ENCODE measurements at places on chromosomes 2 and 18.

GRCh38 chr2:152446213-152446612, 111.2 kb downstream of the FMNL2 start:
- DNase-seq = no peak

DNA sequence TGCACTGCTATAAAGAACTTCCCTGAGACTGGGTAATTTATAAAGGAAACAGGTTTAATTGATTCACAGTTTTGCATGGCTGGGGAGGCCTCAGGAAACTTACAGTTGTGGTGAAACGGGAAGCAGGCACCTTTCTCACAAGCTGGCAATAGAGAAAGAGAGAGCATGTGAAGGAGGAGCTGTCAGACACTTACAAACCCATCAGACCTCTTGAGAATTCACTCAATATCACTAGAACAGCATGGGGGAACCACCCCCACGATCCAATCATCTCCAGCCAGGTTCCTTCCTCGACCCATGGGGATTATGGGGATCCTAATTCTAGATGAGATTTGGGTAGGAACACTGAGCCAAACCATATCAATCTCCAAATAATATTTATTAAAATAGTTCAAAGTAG, 729.2 kb upstream of the DDX18 start:
- DNase-seq = no peak

DNA sequence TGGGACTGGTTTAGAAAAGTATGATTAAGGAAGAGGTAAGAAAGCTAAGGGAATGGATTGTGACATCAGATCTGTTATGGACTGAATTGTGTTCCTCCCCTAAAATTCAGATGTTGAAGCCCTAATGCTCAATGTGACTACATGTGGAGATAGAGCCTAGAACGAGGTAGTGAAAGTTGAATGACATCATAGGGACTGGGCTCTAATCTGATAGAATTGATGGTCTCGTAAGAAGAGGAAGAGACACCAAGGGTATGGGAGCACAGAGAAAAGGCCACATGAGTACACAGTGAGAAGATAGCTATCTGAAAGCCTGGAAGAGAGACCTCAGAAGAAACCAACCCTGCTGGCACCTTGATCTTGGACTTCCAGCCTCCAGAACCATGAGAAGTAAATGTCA, 178.3 kb downstream of the TRIB2 start:
- no peak for DNase-seq

DNA sequence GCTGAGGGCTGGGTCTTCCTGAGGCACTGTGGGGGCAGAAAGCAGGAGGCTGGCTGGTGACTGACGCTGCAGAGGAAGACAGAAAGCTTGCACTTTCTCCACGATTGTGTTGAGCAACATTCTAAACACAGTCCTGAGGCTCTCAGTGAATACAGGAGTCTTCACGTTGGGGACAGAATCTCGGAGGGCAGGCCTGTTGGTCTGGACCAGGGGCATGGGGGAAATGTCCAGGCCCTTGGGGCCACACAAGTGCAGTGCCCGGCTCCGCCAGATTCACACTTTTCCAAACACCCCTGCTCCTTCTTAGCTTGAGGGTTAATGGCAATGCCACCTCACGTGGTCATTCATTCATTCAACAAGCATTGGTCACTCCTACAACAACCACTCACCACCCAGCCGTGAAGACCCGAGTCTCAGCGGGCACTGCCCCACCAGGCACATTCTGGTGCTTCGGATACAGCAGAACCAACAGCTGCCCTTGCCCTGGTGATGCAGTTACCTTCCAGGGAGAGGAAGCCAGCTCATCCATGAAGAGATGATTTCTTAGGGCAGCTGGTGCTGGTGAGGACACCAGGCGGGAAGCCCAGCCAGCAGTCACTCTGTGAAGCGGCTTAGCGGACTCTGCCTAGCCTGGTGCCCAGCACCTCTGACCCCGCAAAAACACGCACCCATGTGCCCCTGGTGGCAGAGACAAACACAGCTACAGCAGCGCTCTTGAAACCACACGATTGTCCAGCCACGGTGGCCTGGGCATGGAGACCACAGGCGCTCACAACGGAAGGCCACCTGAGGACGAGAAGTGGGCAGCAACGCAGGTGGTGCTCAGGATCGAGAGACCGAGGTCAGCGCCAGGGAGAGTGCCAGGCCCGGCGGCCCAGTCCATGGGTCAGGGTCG, 10.9 kb upstream of the GPC1 start:
- DNase-seq = no peak

GRCh38 chr2:72889991-72890390, 2.8 kb downstream of the SPR start:
- no peak for DNase-seq

DNA sequence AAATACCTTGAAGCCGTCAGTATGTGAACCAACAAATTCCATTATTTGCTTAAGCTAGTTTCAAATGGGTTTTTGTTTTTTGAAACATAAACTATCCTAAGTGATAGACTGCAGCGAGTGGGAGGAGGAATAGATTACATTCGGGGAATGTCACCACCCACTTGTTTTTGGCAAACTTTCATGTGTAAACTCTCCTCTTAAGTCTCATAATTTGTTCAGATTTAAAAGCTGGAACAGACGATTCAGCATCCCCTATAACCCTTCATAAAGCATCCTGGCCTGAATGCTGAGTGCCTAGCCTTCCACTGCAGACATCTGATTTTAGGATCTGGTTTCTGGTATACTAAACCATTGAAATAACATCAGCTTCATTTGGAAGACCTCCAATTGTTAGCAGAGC, 51.0 kb downstream of the CPO start:
- DNase-seq = no peak

DNA sequence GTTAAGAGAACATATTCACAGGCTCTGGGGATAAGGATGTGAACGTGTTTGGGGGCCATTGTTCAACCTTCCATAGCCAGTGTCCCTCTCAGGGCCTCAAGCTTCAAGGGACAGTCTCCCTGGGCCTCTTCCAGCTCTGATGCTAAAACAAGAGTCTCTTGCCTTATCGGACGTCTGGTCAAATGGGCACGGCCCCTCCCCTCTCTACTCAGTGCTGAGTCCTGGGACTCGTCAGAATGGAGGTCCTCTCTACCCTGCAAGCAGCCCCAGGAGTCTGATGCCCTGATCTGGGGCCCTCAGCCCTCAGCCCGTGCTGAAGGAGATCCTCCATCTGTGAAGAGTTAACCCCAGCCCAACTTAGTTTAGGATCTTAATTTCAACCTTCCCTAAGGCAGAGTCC, 198.2 kb downstream of the ZFP36L2 start:
- no peak for DNase-seq

GRCh38 chr2:122884889-122885288, 1129.4 kb downstream of the TSN start:
- DNase-seq = no peak

DNA sequence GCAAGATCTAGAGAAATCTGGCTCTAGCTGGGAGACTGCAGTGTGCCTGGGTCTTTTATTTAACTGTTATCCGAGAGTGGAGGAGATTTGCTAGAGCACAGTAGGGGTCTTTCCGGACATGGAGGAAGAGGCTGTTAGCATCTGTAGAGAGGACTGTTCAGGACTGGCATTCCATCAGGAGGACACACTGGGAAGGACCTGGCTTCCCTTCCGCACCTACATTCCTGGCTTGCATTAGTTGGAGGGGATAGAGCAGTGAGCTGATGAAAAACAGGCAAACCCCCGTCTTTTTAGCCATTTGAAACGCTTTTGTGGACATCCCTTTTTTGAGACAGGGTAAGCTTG, 874 bp upstream of the PIEZO2 start:
- no peak for DNase-seq

DNA sequence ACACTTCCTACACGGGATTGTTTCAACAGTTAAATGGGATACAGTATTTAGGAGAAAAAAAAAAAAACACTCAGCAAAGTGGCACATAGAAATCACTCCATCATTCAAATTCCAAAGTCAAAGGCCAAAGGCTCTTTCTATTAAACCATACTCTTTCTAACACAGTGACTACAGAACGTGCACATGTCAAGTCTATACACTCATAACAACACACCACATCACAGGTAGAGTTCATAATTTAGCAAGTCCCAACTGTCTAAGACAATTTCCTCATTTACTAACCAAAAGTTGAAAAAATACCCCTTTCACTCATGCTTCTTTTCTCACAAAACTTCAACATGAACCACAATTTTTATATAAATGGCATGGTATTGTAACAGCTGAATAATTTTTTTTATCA, 70.8 kb downstream of the MBOAT2 start:
- DNase-seq = no peak

GRCh38 chr2:205390866-205391265, 291.4 kb upstream of the NRP2 start:
- no peak for DNase-seq

DNA sequence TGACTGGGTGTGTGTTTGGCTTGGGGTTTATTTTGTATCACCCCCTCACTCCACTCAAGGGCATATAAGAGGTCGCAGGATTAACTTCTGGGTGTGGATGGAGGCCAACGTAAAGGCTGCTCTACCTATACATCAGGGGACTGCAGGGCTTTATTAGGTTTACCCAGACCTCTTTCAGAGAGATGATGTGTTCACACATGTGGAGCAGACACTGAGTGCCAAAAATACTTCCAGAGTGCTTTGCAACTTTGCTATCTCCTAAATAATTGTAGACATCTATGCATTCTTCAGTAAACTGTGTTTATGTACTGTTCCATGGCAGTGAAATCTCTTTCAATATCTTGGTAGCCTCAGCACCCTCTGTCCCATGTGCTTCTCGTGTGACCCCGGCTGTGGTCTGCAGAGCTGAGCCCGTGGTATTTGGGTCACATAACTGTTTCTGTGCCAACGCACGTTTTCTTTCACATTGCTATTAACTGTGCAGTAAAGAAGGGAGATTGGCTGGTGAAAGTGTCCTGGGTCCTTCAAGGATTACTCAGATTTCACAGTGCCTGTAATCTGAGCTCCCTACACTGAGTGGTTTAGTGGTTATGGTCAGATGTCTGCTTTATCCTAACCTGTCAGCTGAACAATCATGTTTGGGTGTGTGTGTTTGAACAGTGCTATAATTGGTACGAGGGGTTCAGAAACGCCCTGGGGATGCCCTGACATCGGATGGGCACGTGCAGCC, 208.1 kb downstream of the VAPA start:
- no peak for DNase-seq

GRCh38 chr2:98123286-98123685, 36.3 kb downstream of the VWA3B start:
- DNase-seq = no peak

DNA sequence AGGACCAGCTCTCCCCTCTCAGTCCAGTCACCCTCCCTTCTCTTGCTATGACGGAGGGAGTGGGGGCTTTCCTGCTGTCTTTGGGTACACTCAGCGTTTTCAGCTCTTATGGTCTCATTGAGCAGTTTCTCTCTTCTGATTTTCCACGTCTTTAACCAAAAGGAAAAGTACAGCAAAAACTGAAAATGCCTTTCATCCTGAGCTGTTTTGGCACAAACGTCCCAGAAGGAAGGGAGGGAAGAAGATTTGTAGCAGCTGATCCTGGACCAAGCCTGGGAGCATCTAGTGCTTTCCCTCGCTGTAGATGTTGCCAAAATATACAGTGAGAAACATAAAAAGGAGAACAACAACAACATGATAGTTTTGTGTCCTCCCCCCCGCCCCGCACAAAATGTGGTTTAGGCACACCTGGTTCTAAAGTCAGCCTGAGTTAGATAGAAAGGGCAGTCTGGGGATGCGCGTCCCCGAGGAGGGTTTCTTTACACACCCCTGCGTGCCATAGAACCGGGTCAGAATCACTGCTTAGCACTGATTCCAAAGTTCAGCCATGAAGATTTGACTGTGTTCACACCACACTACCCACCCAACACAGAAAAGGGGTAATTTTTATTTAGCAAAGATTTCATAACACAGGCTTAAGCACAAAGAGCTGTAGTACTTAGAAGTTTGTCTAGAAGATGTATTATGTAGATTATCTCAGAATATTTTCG, 53.4 kb downstream of the SLC40A1 start:
- DNase-seq = no peak

DNA sequence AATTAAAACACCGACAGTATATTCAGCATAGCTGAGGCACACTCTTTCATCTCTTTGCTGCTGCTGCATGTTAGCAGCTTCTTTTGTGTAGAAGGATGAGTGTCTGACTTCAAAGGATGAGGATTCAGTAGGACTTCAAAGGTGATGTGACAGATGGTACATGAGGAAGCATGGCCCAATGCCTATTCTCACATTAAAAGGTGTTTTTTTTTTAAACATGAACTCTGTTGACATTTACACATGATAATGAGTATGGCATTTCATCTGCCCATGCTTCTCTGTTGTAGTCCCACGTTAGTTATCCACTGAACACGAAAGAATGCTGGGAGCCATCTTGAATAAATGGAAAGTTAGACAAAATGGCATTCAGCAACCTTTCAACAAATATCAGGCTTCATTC, 1950.8 kb upstream of the PIK3C3 start:
- no peak for DNase-seq

DNA sequence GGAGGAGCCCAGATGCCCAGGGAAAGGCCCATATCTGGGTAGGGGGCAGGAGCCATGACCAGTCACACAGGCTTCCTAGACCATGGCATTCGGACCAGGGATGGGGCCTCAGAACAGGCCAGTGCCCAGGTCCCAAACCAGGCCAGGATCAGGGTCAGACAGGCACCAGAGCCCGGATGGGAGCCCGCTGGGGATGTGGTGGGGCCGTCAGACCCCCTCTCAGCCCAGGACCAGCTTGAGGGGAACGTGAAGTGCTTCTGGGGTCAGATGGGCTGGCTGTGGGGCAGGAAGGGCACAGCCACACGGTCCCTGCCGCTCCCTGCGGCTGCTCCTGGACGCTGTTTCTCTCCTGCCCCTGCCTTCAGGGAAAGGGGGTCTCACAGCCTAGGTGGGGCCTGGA, 39.1 kb downstream of the SNED1 start:
- no peak for DNase-seq

DNA sequence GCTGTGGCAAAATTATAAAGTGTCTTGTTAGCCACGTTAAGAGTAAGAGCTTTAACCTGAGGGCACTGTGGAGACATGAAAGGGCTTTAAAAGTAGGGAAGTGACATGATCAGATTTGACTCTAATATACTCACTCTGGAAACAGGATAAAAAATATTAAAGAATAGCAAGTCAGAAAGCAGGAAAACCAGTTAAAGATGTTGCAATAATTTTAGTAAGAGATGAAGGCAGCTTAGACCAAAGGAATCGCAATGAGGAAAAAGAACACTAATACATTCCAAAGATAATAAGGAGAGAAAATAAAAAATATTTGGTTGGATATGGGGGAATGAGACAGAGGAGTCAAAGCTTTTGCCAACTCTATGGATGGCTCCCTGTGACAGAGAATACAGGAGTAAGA, 183.8 kb downstream of the DYM start:
- no peak for DNase-seq

DNA sequence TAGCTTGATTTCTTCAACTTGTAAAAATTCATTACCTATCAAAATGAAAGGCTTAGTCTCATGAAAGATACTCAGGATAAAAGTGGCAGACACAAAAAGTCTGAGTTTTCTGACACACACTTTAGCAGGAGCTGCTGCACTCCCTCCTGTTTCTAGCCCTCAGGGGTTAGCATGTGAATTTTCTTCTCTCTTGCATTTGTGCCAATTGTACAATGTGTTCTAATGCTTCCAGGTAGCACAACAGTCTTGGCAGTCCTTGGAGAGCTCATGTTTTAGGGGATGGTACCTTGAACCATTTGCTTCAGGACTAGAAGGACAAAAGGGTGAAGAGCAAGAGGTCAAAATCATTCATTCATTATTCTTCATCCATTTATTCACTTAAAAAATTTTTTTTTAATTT, 316.8 kb downstream of the AFF3 start:
- DNase-seq = no peak

GRCh38 chr2:15334644-15335326, 226.3 kb downstream of the NBAS start:
- DNase-seq = no peak

- DNase-seq = no peak
These were observed 106.2 kb downstream of the INHBB start for GRCh38 chr2:120452131-120452530.
